ENCODE measurements at places on chromosomes 11 and 22.

GRCh38 chr22:36549033-36549432 lies 20.1 kb upstream of the EIF3D start:
- no peak for DNase-seq

DNA sequence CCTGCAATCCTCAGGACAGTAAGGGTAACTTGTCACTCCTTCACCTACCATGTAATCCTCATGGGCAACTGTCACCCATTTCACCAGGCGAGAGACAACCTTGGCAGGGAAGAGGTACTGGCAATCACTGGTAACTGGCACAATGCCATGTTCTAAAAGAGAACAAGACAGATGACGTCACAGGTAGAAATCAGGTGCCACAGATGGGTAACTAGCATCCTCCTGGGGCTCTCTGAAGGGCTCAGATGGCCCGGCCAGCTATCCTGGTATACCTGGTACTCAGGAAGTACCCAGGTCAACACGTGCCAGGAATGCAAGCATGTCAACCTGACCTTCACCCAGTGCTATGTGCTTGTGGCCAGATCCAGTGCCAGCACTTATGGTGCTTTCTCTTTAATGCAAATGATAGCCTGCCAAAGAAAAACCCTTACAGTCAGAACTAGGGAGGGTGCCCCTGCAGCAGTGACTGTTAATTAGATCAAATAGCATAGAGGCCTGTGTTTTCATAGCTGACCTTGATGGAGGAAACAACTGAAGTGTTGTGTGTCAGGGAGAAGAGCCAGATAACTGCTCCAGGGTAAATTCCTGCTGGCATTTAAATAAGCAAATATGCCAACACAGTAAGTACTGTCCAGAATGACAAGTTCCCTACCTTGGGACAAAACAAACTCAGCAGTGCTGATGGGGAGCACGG lies 36.2 kb downstream of the THOC5 start:
- no peak for DNase-seq

DNA sequence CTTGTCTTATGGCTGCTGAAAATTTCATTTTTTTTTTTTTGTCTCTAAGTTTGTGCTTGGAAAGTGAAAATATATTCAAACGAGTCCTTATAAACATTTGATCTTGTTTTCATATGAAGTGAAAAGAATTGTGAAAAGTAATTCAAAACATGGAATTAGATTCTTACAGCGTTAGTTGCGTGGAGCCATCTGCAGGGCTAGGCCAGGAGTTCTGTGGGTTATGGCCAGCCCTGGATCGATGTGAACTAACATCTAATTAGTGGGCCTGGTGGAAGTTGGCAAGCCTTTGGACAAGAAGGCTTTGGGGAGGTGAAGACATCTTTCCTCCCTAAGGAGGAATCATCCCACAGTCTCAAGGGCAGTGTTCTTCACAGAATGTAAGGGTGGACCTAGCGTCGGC lies 37.2 kb downstream of the PARVA start:
- DNase-seq = no peak

- DNase-seq = no peak
Measured at GRCh38 chr11:28296426-28296825, 188.2 kb downstream of the METTL15 start.

- no peak for DNase-seq
Measured at GRCh38 chr22:44944883-44945601, 64.8 kb downstream of the PHF21B start.

DNA sequence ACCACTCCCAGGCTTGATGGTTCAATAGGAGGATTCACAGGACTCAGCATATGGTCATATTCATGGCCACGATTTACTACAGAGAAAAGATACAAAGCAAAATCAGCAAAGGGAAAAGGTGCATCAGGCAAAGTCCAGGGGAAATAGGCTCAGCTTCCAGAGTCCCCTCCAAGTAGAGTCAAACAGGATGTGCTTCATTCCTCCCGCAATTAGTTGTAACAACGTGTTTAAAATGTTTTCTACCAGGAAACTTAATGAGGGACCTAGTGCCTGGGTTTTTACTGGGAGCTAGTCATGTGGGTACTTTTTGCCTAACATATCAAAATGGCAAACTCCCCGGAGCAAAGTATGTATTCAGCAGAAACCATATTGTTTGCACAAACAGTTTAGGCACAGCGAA lies 14.9 kb upstream of the SREBF2 start:
- no peak for DNase-seq

DNA sequence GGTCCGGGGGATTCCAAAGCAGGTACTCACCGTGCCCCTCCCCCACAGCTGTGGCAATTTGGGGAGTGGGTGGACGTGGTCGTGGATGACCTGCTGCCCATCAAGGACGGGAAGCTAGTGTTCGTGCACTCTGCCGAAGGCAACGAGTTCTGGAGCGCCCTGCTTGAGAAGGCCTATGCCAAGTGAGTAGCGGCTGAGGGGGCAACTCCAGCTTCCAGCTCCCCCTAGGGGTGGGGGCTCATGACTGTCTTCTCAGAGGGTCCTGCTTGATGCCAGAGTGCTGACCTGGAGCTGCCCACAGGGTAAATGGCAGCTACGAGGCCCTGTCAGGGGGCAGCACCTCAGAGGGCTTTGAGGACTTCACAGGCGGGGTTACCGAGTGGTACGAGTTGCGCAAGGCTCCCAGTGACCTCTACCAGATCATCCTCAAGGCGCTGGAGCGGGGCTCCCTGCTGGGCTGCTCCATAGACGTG lies 4.2 kb downstream of the CAPN1 start:
- no peak for DNase-seq

- DNase-seq = no peak
Measured at GRCh38 chr22:25763239-25763777, 21.3 kb downstream of the MYO18B start.

DNA sequence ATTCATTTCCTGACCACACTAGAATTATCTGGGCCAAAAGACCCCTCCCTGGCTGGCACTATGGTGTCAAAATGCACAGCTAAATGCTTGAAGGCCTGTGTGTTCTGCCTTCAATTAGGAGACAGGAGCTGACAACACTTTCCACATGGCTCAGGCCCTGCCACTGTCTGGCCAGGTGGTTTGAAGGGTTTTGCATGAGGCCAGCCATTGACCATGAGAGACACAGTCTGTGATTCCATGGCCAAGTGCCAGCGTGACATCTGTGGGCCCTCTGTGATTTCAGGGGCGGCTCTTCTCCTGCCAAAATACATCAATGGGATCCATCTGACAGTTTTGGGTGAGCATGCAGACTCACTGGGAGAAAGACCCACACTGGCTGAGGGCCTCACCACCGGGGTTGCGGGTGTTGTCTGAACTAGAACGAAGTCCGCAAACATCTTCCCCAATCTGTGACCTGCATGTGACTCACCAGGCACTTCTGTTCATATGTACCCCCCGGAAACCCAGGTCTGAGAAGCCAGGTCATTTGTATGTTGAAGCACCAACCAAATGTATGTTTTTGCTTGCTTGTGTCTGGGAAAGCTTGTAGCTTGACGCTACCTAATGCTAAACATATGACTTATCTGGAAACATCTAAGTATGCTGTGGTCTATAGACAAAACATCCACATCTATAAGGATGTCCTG lies 20.7 kb upstream of the NAV2 start:
- no peak for DNase-seq

GRCh38 chr11:73295241-73295995 lies 12.7 kb upstream of the ARHGEF17 start:
- no peak for DNase-seq

GRCh38 chr11:98536023-98536422 lies 484.7 kb upstream of the CNTN5 start:
- no peak for DNase-seq

DNA sequence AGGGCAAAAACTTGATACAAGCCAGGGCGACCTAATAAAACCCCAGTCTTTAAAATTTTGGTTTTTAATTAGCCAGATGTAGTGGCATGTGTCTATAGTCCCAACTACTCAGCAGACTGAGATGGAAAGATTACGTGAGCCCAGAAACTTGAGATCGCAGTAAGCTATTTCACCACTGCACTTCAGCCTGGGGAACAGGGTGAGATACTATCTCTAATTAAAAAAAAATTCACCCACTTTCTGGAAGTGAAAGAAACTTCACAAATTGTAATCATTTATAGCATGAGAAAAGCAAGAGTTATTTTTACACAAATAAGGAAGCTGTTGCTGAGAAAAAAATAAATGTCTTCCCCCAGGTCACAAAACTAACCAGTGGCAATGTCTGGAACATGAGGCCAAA lies 882 bp upstream of the GLYATL2 start:
- DNase-seq = no peak

- DNase-seq = no peak
Measured at GRCh38 chr11:33685082-33685481, 15.5 kb downstream of the C11orf91 start.

GRCh38 chr22:26086359-26086758 lies 82.9 kb upstream of the SEZ6L start:
- DNase-seq = no peak

GRCh38 chr11:131486100-131486499 lies 115.7 kb downstream of the NTM start:
- no peak for DNase-seq

DNA sequence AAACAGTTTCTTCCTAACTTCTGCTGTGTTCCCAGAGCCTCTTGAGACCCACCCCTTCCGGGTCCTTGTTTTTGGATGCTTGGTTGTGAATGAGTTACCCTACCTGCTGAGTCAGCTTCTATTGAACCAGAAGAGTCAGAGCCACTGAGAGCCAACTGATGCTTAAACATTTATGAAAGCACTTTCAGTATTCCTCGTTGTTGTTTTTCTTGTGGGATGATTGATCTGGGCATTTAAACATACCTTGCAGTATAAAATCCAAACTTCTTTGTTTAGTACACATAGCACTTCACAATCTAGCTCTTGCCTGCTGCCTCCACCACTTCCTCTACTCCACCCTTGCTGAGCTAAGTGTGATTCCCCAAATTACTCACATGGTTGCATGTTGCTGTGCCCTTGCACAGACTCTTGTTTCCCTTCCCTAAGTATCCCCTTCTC lies 5.5 kb downstream of the PRSS23 start:
- DNase-seq = no peak

DNA sequence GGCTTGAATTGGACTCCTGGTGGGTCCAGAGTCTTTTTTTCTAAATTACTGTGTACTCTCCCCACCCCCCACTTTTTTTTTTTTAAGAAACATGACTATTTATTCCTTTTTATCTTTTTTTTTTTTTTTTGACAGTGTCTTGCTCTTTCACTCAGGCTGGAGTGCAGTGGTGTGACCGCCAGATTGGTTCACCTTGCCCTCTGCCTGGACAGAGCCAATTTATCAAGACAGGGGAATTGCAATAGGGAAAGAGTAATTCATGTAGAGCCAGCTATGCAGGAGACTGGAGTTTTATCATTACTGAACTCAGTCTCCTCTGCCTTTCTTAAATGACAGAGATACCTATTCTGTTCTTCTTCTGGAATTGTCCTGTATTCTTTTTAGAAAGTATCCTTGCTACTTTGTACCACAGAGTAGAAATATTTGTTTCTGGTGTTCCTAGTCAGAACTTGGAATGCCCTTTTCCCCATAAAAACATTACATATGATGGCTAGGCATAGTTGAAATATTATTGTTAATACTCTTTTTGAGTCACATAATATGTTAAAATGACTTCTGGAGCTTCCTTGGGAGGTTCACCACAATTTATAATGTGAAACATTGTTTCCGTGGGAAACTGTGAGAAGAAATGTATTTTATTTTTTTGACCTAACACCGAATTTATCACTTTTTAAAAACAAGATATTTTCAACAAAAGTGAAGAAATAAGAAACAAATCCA lies 95.6 kb downstream of the UVRAG start:
- DNase-seq = no peak

GRCh38 chr11:27201454-27202302 lies 161.1 kb downstream of the BBOX1 start:
- DNase-seq = no peak

DNA sequence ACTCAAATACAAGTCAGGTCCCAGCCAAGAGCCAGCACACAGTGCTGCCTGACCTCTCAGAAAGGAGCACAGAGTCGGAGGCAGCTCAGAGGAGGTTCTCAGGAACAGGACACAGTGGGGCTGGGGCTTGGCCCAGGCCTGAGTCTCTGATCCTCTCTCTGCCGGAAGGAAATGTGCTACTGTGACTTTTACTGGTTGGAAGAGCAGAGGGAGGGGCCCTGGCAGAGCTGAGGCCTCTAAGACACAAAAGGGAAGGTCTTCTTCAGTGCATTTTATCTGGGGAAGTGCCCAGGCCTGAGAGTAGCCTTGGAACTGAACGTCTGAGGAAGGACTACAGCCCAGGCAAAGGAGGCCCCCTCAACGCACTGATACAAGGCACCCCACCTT lies 16.2 kb upstream of the CASTOR1 start:
- no peak for DNase-seq

- no peak for DNase-seq
Measured at GRCh38 chr11:79344753-79345294, 96.0 kb downstream of the TENM4 start.

- DNase-seq = no peak
Measured at GRCh38 chr11:45530776-45531175, 134.6 kb downstream of the CHST1 start.

DNA sequence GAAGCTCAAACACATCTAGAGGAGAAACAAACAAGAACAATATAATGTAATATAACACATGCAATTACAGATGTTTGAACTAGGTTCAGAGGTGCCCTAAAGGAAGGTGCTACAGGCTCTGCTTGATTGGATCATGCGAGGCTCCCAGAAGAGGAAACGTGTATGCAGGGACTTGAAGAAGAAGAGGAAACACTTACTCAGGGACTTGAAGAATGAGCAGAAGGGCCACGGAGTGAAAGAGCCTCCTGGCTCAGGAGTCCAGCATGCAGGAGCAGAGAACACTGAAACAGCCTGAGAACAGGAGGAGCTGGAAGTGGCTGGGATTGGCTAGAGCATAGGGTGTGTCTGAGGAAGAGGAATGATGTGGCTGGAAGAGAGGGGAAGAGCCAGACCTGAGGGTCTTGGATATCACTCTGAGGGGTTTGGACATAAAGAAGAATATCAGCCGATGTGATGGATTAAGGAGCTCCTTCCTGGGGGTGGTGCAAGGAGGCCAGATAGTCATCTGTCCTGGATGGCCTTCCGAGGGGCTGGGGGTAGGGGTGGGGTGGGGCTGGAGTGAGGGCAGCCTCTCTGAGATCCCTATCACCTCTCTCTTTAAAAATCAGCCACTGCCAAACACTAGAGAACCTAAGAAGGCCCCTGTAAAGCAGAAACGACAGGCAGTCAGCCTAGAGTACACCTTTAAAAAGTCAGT lies 16.8 kb downstream of the FZD4 start:
- DNase-seq = no peak

- DNase-seq = no peak
Measured at GRCh38 chr11:66083767-66084166, 13.7 kb downstream of the PACS1 start.

DNA sequence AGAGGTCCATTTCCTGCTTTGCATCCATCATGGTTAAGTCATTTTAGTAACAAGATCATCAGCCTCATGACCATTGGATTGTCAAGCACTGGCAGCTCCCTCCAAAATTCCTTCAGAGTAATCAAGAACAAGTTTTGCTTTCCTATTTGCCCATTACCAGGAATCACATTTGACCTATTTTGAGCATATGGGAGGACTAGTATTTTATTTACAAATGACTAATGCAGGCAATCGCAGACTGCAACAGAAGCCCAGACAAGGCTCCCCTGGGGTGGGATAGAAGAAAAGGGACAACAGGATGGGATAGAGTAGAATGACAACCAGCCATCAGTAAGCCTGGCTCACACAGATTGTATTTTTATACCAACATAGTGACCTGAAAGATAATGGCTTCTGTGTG lies 9.1 kb downstream of the MMP10 start:
- DNase-seq = no peak

Measured in CMK (cell line).